ENCODE measurements at places on chromosomes 16 and 17. TPM values are rescaled to one million over a fixed set of nuclear protein-coding genes. Genes with fewer than 3 reads are reported as not detected.

Gene TRPV2
- total RNA-seq, result 15.4 TPM

Gene SLC43A2
- 44.8 TPM for total RNA-seq

Gene SLC9A5
- 13.8 TPM for total RNA-seq

Gene NEK8
- 2.6 TPM for total RNA-seq

All from dorsolateral prefrontal cortex (tissue), 122 donors.